ENCODE measurements at places on chromosomes 12 and 14.

DNA sequence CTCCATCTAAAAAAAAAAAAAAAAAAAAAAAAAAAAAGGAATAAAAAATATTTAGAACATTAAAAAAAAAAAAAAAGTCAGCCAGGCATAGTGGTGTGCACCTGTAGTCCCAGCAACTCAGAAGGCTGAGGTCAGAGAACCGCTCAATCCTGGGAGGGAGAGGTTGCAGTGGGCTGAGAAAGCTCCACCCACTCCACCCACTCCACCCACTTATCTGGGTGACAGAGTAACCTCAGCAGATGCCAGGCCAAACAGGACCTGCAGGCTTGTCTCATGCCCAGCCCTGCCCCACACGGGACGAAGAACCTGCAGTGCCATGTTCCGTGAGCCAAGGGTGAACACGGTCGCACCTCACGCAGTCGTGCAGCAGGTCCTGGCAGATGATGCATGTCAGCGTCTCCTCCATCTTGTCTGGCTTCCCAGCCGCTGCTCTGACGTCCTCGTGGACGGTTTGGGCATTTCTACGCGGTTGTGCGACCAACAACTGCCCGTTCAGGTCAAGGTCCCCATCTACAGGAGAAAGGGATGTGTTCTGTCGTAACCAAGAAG lies 28.6 kb downstream of the CHFR start:
- no peak for DNase-seq

DNA sequence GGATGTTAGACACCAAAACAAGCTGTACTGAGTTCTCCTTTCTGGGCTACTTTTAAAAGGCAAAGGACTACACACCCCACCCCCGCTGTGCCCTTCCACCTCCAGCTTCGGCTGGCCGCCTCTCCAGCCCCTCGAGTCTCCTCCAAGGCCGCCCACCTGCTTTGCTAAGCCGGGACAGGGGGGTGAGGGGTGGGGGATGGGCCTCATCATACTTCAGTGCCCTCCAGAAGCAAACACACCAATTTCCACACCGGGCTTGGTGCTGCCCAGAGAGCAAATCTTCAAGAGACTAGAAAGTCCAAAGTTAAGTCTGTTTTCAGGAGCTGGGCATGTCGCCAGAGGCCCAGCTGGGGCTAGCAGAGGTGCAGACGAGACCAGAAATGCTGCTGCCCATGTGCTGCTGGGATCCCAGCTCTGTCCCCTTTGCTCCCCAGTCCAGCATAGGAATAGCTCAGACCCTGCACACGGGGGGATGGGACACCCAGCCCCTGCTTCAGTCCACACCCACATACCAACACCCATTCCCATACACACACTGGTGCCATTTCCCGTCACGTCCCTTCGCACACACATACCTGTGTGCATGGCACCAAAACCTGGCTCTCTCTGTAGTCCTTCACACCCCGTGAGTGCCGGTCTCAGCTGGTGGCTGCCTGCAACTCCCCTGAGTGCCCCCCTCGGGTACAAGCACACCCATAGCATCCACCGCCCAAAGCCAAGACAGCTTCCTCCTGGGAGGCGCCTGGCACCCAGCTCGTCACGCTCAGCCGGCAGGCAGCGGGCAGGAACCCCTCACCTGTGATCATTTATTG lies 1.0 kb downstream of the SLC6A12 start:
- DNase-seq, result no peak

DNA sequence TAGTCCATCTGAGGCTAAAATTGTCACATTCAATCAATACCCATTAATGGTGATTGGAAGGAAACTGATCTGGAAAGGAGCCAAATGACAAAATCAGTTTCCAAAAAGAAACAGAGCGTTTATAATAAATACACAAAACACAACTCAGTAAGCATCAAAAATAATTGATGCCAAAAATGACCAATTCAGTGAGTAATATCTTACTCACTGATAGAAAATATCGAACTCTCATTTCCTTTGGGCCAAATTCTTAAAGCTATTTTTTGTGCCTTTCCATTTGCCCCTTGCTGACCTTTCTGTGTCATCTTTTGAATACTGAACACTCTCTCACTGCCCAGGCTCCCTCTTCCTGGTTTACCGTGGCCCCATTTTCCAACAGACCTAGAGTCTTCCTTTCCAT lies 22.5 kb upstream of the ATP2B1 start:
- DNase-seq, result no peak

GRCh38 chr12:90729736-90730135 lies 225.2 kb downstream of the CCER1 start:
- no peak for DNase-seq

GRCh38 chr14:37545174-37545573 lies 49.9 kb downstream of the FOXA1 start:
- DNase-seq, result no peak

GRCh38 chr14:33348510-33348909 lies 409.8 kb downstream of the NPAS3 start:
- no peak for DNase-seq

GRCh38 chr12:103687253-103687652 lies 100.2 kb downstream of the STAB2 start:
- DNase-seq, result no peak

DNA sequence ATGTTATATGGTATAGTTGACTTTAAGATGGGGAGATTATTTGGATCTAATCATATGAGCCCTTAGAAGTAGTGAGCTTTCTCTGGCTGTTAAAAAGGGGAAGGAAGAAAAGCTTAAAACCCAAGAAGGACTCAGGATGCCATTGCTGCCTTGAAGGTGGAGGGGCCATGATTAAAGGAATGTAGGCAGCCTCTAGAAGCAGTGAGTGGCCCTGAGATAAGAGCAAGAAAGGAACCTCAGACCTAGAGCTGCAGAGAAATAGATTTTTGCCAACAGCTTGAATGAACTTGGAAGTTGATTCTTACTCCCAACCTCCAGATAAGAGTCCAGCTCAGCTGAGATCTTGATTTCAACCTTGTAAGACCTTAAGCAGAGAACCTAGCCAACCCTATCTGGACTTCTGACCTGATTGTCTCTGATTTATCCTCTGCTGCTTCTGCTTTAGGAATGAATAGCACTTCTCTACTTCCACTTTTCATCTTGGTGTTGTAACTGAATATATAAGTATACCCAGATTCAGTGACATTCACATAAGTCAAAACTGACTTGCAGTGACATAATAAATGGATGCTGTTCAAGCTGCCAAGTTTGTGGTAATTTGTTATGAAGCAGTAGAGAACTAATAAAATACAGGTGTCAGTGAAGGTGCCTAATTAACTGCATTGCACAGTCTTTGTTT lies 33.5 kb downstream of the RAD51B start:
- no peak for DNase-seq

DNA sequence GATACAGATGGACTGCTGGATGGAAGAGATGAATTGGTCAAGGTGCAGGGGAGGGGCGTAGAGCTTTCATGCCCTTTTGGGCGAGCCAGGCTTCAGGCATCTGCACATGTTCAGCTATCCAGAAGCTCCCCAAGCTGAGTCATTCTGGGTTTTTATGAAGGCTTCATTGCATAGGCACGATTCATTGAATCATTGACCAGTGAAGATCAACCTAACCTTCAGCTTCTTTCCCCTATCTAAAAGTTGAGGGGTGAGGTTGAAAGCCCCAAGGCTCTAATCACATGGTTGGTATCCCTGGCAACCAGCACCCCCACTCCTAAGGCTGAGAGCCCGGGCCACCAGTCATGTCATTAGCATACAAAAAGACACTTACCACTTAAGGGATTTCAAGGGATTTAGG lies 36.3 kb downstream of the RPS29 start:
- no peak for DNase-seq

GRCh38 chr14:22432348-22432976 lies 156.6 kb downstream of the DAD1 start:
- DNase-seq, result no peak

- no peak for DNase-seq
These were observed 22.9 kb downstream of the RTN1 start for GRCh38 chr14:59847711-59848110.

- no peak for DNase-seq
These were observed 1584.4 kb upstream of the SEL1L start for GRCh38 chr14:83118029-83118428.

DNA sequence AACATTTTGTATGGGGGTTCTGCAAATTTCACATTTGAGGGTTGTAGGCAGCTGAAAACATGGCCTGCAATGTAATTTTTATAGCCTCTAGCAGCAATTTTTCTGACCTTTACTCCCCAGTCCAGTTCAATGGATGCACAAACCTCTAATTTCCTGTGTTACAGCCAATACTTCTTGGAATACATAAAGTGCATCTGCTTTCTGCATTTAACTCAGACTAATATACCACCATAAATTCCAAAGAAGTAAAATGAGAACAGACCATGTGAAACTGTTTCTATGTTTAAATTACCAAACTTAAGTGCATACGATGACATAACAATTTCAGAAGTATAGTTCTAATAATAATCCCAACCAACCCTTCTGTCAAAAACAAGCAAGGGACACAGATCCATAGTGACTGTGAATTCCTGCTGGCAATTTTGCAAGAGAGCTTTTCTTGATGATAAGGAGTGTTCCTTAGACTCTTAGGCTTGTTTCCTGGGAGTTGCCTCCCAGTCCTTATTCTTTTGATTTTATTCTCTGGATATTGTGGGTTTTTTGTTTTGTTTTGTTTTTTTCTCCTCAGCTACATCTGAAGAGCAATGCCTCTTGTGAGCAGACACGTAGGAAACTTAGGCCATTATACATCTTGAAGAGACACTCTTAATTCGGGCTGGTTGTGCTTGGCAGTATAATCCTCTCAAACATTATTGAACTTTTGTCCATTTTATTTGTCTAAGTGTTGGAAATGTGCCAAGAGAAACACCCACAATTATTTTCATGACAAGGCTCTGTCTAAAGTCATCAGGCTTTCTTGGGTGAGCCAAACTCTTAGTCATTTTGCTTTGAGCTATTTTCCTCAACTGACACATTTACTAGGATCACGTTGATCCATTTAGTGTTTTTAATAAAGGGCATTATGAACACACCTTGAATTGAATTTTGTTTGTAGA lies 51.3 kb upstream of the RERGL start:
- no peak for DNase-seq

DNA sequence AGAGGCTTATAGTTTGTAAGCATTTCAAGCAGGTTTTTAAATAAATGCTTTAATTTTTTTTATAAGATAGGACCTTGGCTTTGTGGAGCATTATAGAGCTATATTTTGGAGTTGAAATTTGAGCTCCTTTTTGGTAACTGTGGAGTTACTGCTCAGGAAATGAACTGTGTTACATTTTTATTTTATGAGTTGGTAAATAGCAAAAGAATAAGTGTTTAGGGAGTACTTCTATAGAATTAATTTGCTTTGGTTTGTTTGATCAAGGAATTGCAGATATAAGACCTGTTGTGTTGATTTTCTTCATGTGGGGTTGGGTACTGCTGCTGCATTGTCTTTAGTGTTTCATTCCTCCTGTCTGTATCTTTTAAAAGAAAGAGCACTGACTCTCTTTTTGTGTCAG lies 3.5 kb downstream of the ATP2A2 start:
- DNase-seq, result no peak

GRCh38 chr12:1517734-1518525 lies 76.5 kb downstream of the FBXL14 start:
- DNase-seq, result no peak

DNA sequence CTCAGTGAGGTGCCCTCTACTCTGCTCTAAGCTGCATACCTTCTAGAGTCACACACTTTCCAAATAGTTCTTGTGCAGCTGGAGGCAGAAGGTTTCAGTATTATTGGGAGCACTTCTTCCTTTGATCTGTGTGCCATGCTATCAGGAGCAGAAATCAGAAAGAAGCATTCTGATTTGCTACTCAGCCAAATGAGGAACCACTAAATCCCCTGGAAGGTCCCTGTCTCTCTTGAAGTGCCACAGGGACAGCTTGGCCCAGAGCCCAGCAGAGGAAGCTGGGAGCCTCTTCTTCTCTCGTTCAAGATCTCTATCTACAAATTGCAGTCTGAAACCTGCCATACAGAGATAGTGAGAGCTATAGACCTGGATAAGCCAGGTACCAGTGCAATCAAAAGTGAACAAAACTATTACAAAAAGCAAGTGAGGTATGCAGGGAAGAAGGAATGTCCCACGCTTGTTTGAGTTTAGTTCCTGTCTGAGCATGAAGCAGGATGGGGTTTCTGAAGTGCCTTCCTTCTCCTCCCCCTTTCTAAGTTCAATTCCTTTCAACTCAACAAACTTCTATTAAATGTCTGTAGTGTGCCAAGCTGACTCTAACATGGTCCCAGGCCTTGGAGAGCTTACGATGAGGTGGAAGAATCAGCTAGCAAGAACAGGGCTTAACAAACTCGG lies 100.9 kb upstream of the PARP11 start:
- DNase-seq, result no peak

GRCh38 chr14:61562321-61563161 lies 132.8 kb upstream of the HIF1A start:
- DNase-seq, result no peak

DNA sequence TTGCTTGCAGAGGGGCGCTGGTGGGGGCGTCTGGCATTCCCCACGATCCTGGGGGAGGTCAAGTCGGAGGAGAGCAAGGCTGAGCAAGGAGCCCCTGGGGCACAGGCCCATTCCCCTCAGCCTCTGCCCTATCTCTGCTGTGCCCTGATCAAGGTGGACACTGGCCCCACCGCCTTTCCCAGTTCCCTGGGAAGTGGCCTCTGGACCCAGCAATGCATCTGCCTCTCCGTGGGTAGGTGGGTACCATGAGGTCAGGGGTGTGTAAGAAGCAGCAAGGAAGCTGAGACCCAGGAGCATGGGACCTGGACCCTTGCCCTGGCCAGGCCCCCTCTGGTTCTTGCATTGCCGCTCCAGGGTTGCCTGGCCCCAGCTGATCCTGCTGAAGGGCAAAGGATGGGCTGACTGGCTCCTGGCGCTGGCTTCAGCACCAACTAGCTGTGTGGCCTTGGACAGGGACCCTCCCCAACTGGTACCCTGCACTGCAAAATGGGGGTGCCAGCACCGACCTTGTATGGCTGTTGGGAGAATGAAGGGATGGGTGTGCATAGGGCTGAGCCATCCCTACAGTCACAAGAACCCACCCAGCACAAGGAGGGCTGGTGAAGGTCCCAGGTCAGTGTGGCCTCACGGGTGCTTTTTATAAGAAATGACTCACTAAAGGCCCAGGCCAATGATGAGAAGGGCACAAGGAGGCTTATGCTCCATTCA lies 19.6 kb downstream of the SLC25A29 start:
- DNase-seq, result no peak

DNA sequence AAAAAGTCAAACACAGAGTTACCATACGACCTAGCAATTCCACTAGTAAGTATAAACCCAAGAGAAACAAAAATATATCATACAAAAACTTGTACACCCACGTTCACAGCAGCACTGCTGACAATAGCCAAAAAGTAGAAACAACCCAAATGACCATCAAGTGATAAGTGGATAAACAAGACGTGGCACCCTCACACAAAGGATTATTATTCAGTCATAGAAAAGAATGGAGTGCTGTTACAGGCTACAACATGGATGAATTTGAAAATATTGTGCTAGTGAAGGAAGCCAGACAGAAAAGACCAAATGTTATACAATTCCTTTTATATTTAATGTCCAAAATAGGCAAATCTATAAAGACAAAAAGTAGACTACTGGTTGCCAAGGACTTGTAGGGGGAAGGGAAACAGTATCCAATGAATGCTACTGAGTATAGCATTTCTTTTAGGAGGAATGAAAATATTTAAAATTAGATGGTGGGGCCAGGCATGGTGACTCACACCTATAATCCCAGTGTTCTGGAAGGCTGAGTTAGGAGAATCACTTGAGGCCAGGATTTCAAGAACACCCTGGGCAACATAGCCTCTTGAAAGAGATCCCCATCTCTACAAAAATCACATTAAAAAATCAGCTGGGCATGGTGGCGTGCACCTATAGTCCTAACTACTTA lies 41.9 kb downstream of the SPTLC2 start:
- DNase-seq, result no peak
